Endodermal cell (in vitro differentiated cells): ENCODE measurements at places on chromosomes 7 and 10. TPM values are rescaled to one million over a fixed set of nuclear protein-coding genes. Genes with fewer than 3 reads are reported as not detected.

CNTNAP2 gene
- 220 and 228 TPM in 2 replicates for total RNA-seq

FOXI2 gene
- 0.28 to 1.3 TPM (median 1.0 TPM) in 3 replicates for total RNA-seq

FAM13C gene
- total RNA-seq = 2.5 to 8.5 TPM (median 2.7 TPM) in 3 replicates

ERVW-1 gene
- 1.1 to 3.1 TPM (median 1.6 TPM) in 3 replicates for total RNA-seq

NPC1L1 gene
- 2.0 and 3.1 TPM in 2 replicates for total RNA-seq

TMEM140 gene
- not detected in 3 replicates for total RNA-seq

MRPS33 gene
- 56.4 and 60.2 TPM in 2 replicates for total RNA-seq

PRTFDC1 gene
- total RNA-seq = 11.9 to 14.5 TPM (median 13.6 TPM) in 3 replicates

DNA sequence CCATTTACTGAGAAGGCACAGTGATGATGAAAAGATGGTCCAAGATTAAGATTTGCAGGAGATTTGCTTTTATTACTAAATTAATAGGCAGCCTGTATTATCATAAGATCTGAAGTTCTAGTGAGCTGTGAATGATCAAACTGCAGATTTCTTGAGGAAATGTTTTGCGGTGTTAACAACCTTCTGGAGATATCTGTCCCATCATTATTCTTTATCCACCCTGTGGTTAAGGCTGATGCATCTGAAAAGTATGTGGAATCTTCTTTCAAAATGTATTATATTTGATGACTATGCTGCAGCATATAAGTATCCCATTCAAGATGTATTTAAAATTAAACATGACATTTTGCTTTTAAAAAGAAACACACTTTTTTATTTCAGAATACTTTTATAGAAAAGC, 150.3 kb downstream of the POLR1F start:
- no peaks in the 10 kb centered on the region for H3K4me1 ChIP-seq
- no peaks in the 10 kb centered on the region for H3K27me3 ChIP-seq
- DNase-seq = no peak
- H3K4me3 ChIP-seq = no peak overlapping the region

DNA sequence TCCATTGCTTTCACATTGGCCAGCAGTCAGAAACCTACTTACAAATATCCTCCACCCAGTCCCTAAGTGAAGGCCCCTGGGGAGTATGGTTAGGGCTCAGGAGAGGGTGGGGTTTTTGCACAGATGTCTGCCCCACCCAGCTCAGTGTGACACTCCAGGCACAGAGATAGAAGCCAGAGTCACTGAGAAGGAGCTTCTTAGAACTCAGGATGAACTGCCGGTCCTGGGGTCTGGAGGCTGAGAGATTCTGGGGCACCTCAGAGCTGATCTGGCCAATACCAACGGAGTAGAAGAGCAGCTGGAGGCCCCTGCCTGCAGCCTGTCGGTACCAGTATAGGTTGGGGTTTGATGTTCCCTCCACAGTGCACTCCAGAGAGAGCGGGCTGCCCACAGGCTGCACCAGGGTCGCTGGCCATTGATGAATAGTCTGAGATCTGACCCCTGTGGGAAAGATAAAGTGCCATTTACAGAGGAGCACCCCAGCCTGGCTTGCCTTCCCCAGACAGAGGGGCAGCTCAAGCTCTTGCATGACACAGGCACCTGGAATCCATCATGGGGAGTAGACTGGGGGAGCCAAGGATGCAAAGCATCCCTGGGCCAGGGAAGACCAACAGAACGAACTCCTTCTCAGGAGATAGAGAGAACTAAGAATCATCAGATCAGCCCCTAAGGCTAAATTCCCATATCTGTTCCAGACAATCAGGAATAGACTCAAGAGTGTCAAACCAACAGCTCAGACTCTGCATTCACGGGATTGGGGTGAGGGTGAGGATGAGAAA, 41.9 kb downstream of the PRSS2 start:
- H3K4me3 ChIP-seq = peak overlapping the region; percentile 25
- DNase-seq = peak; percentile 65
- H3K4me1 ChIP-seq = peaks cover 15% of the 10 kb centered on the region
- H3K27me3 ChIP-seq = no peaks in the 10 kb centered on the region
- no peaks in the 10 kb centered on the region for H3K36me3 ChIP-seq

GRCh38 chr7:128424686-128425275, 15.0 kb upstream of the IMPDH1 start:
- H3K27me3 ChIP-seq = peaks cover 5% of the 10 kb centered on the region
- no peak for DNase-seq
- H3K4me1 ChIP-seq = no peaks in the 10 kb centered on the region
- H3K36me3 ChIP-seq = no peaks in the 10 kb centered on the region
- H3K4me3 ChIP-seq = no peak overlapping the region
- H3K27ac ChIP-seq = no peak overlapping the region

- no peak overlapping the region for H3K27ac ChIP-seq
- no peaks in the 10 kb centered on the region for H3K36me3 ChIP-seq
- no peaks in the 10 kb centered on the region for H3K4me1 ChIP-seq
- no peak overlapping the region for H3K4me3 ChIP-seq
- no peaks in the 10 kb centered on the region for H3K27me3 ChIP-seq
Observed at GRCh38 chr10:125316436-125316835, 156.1 kb upstream of the CTBP2 start.

- no peak overlapping the region for H3K27ac ChIP-seq
- no peak overlapping the region for H3K4me3 ChIP-seq
- H3K27me3 ChIP-seq = no peaks in the 10 kb centered on the region
Observed at GRCh38 chr7:471866-472639, 47.6 kb downstream of the PDGFA start.

GRCh38 chr10:63294781-63295180, 161.7 kb downstream of the NRBF2 start:
- no peaks in the 10 kb centered on the region for H3K4me1 ChIP-seq
- H3K27me3 ChIP-seq = no peaks in the 10 kb centered on the region
- no peak for DNase-seq
- no peaks in the 10 kb centered on the region for H3K36me3 ChIP-seq
- no peak overlapping the region for H3K4me3 ChIP-seq
